CD4-positive, alpha-beta T cell treated with Interleukin-10 for 1 hour (primary cell): ENCODE measurements at places on chromosomes 1 and 21.

GRCh38 chr21:23960769-23961168 is 1646.5 kb downstream of the MRPL39 start:
- no peak for DNase-seq

DNA sequence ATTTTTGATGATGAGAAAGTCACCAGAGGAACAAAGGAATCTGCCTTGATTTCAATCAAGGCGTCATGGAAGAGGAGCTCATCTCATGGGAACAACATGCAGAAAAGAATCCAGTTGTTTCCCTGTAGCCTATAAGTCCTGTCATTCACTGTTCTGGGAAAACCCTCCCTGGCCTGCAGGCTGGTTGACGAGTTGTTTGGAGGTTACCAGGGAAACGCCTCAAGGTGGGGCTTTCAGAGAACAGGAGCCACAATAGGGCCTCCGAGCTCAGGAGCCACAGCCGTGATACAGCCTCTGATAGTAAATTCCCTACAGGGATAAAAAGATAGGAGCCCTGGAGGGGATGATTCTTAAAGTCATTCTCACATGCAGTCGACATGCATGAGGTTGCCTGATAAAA is 135.2 kb downstream of the PSMG1 start:
- no peak for DNase-seq

- no peak for DNase-seq
Measured at GRCh38 chr1:30615076-30615795, 108.1 kb downstream of the MATN1 start.

DNA sequence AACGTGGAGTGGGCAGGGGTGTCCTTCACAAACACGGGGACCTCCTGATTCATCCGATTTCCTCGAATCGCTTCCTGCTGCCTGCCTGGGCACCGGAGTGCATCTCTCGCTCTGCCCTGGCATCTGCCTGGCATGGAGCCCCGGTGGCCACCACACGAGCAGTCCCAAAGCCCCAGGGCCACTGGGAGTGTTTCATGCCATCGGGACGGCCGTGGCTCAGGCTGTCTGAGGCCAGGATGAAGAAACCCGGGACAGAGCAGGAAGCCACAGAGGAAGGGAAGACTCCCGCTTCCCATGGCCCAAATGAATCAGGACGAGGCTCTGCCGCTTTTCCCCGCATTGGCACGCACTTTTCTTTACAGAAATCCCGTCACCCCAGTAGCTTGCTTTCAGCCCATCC is 32.4 kb downstream of the MEGF6 start:
- no peak for DNase-seq

- DNase-seq: no peak
Measured at GRCh38 chr21:43188592-43189210, 19.9 kb downstream of the CRYAA start.
